ENCODE measurements at places on chromosomes 4 and X.

DNA sequence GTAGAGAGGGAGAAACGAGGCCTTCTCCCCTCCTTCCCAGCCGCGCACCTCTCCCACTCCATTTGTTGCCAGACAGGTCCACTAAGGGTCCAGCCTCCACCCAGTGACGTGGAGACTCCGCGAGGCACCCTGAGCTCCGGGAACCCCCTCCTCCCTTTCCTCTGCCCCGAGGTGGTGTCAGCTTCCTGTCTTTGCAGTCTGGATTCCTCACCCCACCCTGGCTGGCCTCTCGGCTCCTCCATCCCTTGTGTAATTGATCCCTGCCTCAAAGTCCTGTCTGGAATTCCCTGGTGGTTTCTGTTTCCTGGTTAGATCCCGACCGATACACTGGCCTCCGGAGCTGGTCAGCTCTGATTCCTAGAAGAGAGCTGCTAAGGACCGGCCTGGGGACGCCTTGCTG is 105.9 kb upstream of the SCOC start:
- no peak for DNase-seq

- no peak for DNase-seq
Measured at GRCh38 chr4:22903913-22904312, 211.2 kb downstream of the GBA3 start.

DNA sequence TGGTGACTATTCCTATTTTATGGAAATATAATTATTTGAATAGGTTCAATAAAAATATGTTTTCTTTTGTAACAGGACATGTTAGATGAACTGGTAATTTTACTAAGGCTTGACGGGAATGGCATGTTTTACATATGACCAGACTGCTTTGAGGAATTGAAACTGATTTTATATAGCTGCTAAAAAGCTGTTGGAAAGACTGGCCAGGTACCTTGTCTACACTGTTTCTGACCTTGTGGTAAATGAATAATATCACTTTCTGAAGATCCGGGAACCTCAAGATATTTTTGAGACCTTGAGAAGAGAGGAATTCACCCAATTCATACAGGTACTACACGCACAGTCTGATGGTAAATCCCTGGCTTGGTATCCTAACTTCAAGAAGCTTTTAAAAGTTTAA is 42.1 kb upstream of the USP46 start:
- DNase-seq, result no peak

DNA sequence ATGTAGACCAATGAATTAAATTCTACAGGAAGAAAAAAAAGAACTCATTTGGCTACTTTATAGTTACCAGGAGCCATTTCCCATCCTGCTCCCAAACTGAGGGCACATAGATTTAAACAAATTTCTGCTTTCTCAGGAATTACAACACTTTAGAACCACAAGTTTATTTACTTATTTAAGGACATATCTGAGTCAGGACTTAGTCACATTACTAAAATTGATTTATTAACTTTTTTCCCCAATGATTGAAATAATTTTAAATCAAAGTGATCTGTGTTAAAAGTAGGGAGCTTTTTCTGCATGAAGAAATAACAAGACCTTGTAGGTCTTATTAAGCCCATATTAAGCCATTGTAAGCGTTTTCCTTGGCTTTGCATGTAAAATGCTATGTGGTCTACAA is 291.0 kb upstream of the HAND2 start:
- no peak for DNase-seq

GRCh38 chr4:35151816-35152572 is 1092.3 kb downstream of the ARAP2 start:
- no peak for DNase-seq

GRCh38 chrX:154044091-154044490 is 24.4 kb upstream of the IRAK1 start:
- DNase-seq, result no peak

GRCh38 chr4:168593399-168593798 is 96.5 kb downstream of the PALLD start:
- DNase-seq, result no peak

DNA sequence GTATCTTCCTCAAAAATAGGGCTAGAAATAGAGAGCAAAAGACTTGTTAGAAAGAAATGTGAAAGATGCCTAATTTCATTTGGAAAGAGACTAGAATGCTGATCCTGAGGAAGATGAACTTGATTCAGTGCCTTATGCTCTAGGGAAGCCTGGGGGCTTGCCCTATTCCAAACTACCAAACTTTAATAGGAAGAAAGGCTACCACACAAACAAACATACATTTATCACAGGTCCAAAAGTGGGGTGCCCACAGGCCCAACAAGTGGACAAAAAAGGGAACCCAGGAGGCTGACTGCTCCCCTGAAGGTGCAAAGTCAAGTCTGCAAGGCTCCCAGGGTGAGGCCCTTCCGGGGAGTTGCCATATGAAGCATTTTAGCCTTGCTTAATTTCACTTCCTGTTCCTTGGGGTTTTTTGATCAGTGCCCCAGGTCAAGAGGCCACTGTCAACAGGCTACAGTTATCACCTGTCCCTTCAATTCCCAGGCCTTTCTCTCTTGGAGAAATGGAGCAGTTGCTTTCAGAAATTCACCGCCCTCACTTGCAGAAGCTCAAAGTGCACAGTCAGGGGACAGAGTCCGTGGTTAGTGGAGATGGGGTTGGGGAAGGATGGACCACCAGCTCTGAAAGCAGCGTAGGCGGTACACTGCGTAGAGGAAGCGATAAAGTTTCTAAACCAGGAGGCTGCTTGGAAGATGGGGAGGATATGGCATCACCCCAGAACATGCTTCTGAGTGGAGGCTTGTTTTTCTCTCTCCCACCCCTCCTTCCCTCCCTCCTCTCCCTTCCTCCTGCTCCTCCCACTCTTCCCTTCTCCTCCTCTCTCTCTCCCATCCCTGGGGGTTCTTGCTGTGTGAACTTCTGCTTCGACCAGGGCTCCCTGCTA is 36.4 kb downstream of the TMEM154 start:
- no peak for DNase-seq
